ENCODE measurements at places on chromosomes 7 and 10.
A peak's percentile ranks its signal among the peaks of the same experiment; 100 is the strongest.

DNA sequence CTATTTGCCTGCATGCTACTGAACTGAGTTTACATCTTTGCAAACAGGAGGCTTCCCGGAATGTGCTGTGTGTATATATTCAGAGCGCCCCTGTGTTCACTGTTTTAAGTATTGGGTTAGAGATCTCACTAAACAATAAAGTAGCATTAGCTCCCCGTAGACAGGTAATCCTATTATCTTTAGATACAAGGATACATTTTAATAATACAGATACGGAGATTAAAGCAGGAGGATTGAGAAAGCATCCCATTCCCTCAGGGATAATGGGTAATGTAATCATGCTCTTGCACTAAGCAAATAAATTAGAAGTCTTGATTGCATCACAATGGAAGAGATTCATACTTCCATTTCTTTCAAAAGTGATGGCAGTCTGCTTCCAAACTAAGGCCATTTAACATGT, 809.0 kb downstream of the NRG3 start:
- no peak for DNase-seq

- no peak for DNase-seq
Measured at GRCh38 chr7:35267411-35267810, 13.5 kb upstream of the TBX20 start.

- DNase-seq: peak; percentile 93
Measured at GRCh38 chr7:74240482-74240881, 13.7 kb downstream of the RFC2 start.

DNA sequence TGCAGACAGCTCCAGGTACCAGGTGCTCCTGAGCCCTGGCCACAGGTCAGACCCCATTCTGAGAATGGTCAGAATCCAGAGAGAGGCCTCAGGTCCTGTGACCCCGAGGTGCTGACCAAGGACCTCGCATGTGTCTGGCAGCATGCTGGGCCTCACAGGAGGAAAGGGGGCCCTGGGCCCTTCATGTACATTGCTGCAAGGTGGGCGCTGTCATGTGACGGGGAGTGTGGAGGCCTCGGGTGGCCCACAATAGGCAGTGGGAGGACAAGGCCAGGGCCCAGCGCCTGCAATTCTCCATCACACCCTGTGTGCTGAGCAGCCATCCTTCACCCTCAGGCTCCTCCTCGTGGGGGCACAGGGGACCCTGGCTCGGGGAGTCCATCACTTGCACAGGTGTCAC, 15.5 kb upstream of the RET start:
- no peak for DNase-seq

GRCh38 chr10:55704950-55705349, 656.1 kb downstream of the ZWINT start:
- DNase-seq: no peak

DNA sequence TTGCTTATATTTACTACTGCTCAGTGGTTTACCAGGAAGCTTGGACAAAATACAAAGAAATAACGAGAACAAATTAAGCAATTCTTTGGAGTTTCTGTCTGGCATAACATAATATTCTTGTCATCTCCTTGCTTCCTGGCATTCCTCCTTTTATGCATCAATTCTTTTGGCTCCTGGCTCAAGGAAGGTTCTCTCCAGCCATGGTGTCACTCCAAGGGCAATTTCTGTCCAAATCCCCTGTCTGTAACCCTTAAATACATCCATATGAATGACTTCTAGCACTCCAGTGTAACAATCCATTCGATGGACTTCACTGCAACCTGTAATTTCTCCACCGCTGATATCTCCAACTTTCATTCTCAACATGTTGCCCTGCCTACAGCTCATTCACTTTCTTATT, 617.7 kb upstream of the ANKRD30A start:
- no peak for DNase-seq

GRCh38 chr7:84191261-84191660, 3.3 kb downstream of the SEMA3A start:
- no peak for DNase-seq

GRCh38 chr10:98423691-98424120, 8.7 kb upstream of the PYROXD2 start:
- peak; percentile 77 for DNase-seq

DNA sequence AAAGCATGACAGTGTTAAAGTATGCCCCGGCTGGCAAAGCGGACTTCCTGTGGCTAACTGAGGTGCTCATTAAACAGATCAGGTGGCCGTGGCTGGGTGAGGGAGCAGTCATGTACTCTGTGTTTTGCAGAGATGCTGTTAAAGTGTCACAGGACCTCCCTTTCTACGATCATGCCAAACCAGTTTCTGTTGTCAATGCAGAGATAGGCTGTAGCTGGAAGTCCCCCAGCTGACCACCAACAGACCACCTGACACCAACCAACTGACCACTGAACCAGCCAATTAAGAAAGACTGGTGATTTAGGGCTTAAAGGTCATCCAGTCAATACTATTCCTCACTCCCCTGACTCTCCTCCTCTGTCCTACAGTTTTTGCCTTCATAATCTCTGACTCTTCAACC, 431.1 kb upstream of the LRGUK start:
- no peak for DNase-seq

DNA sequence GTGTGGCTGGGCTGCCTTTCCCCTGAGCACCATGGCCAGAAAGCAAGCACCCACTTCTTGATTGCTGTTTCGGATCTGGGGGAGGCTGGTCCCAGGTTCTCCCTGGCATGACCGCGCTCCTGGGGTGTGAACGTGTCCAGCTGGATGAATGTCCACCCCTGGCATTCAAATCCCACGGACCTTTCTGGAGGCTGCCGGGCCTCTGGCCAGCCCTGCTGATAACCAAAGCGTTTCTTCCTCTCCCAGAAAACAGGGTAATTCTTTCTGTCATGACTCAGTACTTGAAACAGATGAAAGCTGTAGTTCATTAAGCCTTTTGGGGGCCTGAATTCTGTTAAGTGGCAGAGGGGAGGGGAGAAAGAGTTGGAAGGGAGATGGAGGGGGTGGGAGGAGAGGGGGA, 73.1 kb upstream of the SAMD8 start:
- DNase-seq: no peak

DNA sequence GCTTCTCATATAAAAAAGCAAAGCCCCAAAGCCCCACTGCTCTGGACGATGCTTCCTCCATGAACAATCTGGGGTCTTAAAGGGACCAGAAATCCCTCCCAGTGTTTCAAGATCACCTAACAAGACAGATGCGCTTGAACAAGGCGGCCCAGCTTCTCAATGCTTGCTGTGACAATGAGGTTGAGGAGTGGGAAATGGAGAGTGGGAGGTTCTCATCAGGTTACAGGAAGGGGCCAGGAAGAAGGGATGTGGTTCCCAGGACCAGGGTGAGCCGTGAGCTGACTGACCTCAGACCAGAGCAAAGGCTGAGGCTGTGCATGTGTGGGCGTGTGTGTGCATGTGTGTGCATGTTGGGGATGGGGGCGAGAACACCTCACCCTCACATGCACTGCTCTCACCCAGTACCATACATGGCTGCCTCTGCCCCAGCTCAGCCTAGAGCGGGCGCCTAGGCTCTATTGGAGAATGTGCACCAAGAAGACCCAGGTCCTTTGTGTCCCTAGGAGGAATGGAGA, 220.8 kb upstream of the GPR26 start:
- DNase-seq: no peak

- DNase-seq: no peak
Measured at GRCh38 chr7:11469028-11469745, 362.8 kb downstream of the THSD7A start.

DNA sequence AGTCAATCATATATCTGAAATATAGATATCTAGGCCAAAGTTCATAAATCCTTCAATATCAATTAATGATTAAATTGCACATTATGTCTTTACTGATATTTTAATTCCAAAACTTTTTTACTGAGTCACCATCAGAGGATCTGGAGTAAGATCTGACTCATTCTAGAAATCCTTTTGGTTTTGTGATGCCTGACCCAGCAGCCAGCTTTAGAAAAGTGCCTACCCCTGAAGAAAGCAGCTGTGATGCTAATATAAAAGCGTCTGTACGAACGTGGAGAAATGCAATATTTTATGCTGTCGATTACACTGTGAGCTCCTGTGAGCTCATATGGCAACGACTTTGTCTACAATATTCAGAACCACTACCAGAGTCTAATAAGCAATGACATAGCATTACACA, 142.5 kb upstream of the LRRTM3 start:
- no peak for DNase-seq

- DNase-seq: no peak
Measured at GRCh38 chr10:100791369-100792058, 46.1 kb downstream of the PAX2 start.

DNA sequence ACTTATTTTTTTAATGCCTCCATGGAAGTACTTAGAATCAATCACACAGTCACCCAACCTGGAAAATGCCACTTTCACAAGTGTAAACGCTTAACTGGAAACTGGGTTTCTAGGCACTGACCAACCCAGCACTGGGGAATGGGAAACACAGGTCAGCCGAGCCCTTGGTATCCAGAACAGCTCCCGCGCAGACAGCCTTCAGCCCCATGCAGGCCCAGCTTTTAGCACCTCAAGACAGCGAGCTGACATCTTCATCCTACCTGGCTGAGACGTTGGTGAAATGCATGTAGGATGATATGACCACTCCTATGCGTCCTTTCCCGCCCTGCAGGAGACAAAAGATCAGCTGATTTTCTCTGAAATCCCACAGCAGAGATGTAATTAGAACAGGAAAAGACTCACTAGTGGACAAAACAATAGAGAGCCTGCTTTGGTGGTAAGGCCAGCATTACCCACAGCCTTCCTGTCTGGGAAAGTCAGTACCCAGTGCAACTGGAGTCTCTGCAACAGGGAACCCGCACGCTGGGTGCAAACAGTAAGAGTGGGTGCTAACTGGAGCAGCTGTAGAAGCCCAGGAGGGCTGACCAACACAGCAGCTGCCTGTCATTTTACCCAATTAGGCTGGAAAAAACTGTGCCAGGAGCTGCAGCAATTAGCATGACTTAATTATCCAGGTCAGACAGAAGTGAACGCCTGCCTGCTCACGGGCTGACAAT, 153.7 kb downstream of the TNS3 start:
- DNase-seq: no peak

GRCh38 chr10:60315311-60315710, 74.4 kb downstream of the ANK3 start:
- DNase-seq: no peak

DNA sequence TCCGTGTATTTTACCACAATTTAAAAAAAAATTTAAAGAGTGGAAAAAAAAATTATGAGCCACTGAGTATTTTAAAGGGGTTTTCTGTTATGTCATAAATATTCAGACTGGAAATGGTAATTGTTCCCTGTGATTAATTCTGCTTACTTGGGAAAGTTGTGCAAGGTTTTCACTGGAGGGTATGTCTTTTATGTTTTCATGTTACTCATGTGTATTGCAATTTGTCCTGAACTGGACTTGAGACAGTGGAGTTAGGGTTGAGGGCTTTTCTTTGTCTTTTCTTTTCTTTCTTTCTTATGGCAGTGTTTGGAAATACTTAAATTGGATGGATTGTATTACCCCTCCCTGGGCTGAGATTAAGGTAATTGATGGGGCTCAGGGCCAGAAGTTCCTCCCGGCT, 257.7 kb downstream of the BAMBI start:
- DNase-seq: no peak

DNA sequence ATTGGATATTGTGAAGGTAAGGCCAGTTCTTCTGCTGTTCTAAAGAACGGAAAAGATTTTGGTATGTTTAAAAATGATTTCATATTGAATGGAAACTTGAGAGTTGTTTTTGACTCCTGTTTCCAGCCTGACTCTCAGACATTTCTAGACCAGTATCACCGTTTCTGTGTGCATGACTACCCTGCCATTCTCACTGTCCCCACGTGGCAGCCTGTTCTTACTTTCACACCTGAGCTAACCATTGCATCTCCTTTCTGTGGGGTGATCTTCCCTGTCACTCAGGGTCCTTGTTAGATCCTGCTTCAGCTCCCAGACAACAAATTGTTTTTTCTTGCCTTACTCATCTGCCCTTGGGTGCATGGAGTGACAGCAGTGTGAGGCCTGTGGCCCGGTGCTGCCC, 38.9 kb downstream of the GLRX3 start:
- no peak for DNase-seq

DNA sequence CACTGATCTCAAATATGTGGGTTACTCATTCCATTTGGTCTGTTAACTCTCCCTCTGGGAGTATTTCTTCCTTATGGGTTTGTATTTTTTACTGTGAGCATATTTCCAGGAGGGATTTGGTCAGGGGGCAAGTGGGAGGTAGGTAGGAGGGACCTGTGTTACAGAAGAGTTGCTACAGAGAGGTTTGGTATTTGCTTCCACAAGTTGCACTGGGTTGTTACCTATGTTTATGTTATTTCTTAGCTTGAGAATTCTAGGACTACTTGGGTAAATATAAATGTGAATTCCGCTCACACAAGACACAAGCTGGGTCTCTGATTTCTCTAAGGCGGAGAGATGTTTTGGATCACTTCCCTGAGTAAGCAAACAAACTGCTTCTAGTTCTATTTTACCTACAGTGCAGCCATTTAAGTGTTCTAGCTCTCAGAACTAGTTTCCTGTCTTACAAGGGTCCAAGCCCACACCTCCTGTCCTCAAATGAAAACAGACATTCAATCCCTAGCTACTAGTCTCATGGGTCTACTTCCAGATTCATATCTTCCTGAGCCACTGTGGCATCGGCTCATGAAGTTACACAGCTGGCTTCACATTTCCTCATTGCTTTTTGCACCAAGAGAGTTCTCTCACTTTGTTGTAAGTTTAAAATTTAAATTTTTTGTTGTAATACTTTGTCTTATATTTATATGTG, 75.4 kb upstream of the PPP1R3C start:
- no peak for DNase-seq

DNA sequence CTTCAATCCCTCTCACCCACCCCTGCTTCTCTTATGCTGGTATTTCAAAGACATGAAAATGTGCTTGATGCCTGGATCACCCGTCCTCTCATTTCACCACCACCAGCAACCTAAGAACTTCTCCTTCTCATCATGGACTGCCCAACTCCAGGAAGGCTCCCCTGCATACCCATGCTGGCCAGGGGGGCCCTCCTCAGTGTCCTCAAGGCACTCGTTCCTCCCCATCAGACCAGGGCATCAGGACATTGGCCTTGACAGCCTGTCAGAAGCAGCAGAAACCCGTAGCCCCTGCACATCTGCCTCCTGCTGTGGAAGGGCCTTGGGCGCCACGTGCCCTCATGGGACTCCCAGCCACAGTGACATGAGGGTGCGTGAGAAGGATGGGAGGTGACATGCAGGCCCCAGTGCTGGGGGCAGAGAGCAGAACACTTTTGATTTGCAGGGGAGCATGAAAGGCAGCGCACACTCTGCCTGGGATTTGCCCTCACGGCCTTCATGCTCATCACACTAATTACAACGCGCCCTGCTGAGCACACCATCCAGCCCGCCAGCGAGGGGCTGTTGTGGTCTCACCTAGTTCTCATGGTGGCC, 1.9 kb upstream of the HSPA12A start:
- no peak for DNase-seq

GRCh38 chr10:93535293-93535692, 31.2 kb upstream of the FFAR4 start:
- DNase-seq: no peak

DNA sequence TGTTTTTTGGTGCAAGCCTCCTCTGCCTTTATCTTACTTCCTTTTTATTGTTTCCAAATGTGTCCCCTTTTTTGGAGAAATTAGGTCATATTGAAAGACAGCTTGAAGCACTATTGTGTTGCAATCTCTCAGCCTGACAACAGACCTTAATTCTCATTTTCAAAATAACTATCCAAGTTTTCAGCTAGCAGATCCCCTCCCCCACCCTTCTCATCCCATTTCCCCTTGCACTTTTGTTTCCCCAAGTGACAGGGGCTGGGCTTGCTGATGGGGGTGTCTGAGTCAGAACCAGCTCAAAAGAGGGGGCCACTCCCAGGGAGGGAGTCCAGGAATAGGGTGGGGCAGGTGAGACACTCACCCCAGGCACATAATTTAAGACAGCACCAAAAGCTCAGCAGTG, 75.3 kb downstream of the MKI67 start:
- DNase-seq: no peak

GRCh38 chr10:80055760-80056159, 22.7 kb upstream of the TMEM254 start:
- DNase-seq: no peak
